ENCODE measurements at places on chromosomes 7 and 10.
A peak's percentile ranks its signal among the peaks of the same experiment; 100 is the strongest.

GRCh38 chr10:14688606-14689005 lies 86.1 kb downstream of the FAM107B start:
- no peak overlapping the region for H3K4me3 ChIP-seq
- no peaks in the 10 kb centered on the region for H3K36me3 ChIP-seq
- no peaks in the 10 kb centered on the region for H3K4me1 ChIP-seq
- H3K27ac ChIP-seq: no peak overlapping the region

- peaks cover 5% of the 10 kb centered on the region for H3K36me3 ChIP-seq
- no peak overlapping the region for H3K4me3 ChIP-seq
- peaks cover 29% of the 10 kb centered on the region for H3K4me1 ChIP-seq
- no peaks in the 10 kb centered on the region for H3K27me3 ChIP-seq
- H3K27ac ChIP-seq: peak overlapping the region; percentile 93
Measured at GRCh38 chr10:79112881-79113431, 44.2 kb downstream of the ZMIZ1 start.

DNA sequence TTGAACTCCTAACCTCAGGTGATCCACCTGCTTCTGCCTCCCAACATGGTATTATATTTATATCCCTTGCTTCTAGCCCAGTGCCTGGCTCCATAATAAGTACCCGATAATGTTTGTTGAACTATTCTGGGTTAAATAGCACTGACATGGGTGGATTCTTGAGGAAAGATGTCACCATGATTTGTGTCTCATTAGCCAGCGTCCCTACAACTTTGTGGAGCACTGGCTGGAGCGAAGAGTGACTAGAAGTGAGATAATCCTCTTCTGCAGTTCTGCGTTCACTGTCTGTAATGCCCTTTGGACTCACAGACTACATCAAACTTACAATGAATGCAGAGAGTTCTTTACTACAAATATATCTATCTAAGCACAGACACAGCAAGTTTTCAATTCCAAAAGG lies 16.9 kb upstream of the AKR1E2 start:
- no peak overlapping the region for H3K4me3 ChIP-seq
- H3K27ac ChIP-seq: no peak overlapping the region
- no peaks in the 10 kb centered on the region for H3K4me1 ChIP-seq
- H3K27me3 ChIP-seq: no peaks in the 10 kb centered on the region
- H3K36me3 ChIP-seq: no peaks in the 10 kb centered on the region
- DNase-seq: no peak

DNA sequence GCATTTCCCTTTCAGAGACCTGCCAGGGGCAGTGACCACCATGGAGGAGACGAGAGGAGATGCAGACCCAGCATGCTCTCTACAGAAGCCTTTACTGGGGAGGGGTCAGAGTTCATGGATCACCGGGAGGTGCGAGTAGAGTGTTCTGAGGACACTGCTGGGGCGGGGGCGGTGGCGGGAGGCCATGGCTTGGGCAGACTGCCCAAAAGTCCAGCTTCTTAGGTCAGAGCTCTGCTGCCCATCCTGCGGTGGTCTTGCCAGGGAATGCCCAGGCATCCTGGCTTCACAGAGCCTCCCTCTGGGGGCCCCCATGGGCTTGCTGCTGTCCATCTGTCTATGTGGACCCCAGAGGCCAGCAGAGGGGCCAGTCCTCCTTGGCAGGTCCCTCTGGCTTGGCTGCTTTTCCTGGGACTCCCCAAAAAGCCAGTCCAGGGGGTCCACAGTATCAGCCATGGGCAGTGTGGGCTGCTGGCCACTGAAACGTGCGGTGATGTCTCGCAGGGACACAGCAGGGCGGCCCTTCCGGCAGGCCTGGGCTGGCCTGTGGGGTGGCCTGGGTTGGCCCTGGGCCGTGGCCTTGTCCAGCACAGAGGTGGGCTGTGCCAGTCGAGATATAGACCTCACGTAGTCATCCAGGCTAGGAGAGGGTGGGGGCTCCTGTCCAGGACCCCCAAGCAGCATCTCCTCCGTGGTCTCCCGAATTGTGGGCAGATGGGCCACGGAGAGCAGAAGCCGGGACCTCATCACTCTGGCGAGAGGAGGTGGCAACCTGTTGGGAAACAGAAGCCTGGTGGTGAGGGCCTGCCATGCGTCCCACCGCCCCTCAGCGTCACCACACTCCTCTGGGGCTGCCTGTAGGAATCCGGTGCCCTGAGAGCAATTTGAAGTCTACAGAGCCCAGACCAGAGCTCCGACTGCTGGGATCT lies 1.1 kb downstream of the DEPP1 start:
- H3K27me3 ChIP-seq: no peaks in the 10 kb centered on the region
- peak overlapping the region; percentile 87 for H3K27ac ChIP-seq
- H3K4me3 ChIP-seq: peak overlapping the region; percentile 67
- H3K36me3 ChIP-seq: no peaks in the 10 kb centered on the region
- peaks cover 53% of the 10 kb centered on the region for H3K4me1 ChIP-seq

DNA sequence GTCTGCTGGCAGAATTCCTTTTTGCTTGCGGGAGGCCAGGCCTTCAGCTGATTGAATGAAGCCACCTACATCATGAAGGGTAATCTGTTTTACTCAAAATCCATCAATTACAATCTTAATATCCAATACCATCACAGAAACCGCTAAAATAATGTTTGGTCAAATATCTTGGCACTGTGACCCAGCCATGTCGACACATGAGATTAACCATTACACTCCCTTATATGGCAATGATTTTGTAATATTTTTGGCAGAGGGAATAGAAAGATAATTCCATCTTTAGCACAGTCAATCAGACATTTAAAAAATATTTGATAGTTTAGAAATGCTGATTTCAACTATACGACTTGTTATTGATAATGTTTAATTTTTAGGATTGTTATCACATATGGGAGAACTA lies 36.5 kb upstream of the SLC39A12 start:
- H3K27ac ChIP-seq: no peak overlapping the region
- no peaks in the 10 kb centered on the region for H3K4me1 ChIP-seq
- DNase-seq: no peak
- H3K4me3 ChIP-seq: no peak overlapping the region

GRCh38 chr7:139072796-139073195 lies 36.7 kb downstream of the ZC3HAV1 start:
- no peak overlapping the region for H3K27ac ChIP-seq
- no peak for DNase-seq
- no peaks in the 10 kb centered on the region for H3K27me3 ChIP-seq
- no peak overlapping the region for H3K4me3 ChIP-seq

All from lung (tissue), 17 donors.